HAP-1 (cell line): ENCODE measurements at places on chromosomes 5 and 9.

- no peak for DNase-seq
Measured at GRCh38 chr9:89109666-89110065, 69.0 kb downstream of the SHC3 start.

DNA sequence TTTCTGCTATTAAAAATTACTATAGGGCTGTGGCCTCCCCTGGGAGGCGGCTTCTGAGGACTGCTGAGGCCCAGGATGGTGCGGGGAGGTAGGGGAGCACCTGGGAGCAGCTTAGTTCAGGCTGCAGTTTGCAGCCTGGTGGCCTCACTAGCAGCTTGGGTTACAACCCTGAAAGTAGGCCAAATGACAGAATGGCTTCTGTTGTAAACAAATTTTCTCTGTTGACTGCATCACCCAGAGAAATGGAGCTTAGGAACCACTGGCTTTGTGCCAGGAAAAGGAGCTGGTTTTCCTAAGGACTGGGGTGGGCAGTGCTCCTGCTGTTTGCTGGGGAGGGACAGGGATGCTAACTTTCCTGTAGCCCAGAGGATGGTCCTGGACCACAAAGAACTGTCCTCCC is 130.3 kb downstream of the ENTREP1 start:
- DNase-seq, result no peak

- DNase-seq, result no peak
Measured at GRCh38 chr5:69300537-69301203, 31.9 kb downstream of the CCDC125 start.

GRCh38 chr9:112700085-112700484 is 17.8 kb downstream of the INIP start:
- DNase-seq, result no peak

- no peak for DNase-seq
Measured at GRCh38 chr5:22245770-22246169, 607.4 kb downstream of the CDH12 start.

- DNase-seq, result peak; percentile 44
Measured at GRCh38 chr5:133967698-133968203, 674 bp downstream of the C5orf15 start.

DNA sequence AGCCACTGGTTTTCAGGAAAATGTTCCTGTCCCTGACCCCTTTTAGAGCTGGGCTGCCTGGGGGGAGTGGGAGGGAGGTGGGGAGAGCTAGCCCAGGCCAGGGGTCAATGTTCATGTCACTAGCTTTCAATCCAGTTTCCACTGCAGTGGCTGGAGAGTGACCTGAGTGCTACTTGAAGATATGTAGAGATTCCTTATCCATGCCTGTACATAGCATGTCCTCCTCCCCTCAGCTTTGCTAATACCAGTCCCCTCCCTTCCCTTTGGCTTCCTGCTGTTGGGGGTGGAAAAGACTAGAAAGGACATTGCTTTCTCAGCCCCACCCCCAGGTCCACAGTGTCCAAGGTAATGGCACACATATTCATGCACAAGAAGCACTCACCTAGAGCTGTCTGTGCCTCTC is 7.8 kb downstream of the DNAJB5 start:
- no peak for DNase-seq

- DNase-seq, result no peak
Measured at GRCh38 chr9:117153021-117153420, 261.8 kb downstream of the ASTN2 start.

- DNase-seq, result no peak
Measured at GRCh38 chr5:42779083-42779482, 22.5 kb downstream of the CCDC152 start.

DNA sequence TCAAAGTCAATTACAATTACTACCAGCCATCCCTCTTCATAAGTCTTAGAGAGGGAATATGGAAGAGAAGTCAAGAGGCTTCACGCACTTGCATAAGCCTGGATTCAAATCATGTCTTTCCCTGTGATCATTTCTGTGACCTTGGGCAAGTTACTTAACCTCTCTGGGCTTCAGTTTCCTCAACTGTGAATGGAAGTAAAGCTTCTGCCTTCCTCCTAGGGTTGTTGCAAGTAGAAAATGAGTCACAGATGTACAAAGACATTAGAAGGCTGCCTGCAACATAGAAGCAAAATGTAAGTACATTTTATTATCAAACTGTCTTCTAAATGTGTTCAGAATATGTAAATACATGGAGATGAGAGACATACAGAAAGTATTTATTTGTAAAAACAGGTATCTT is 42.3 kb upstream of the SEMA6A start:
- no peak for DNase-seq

DNA sequence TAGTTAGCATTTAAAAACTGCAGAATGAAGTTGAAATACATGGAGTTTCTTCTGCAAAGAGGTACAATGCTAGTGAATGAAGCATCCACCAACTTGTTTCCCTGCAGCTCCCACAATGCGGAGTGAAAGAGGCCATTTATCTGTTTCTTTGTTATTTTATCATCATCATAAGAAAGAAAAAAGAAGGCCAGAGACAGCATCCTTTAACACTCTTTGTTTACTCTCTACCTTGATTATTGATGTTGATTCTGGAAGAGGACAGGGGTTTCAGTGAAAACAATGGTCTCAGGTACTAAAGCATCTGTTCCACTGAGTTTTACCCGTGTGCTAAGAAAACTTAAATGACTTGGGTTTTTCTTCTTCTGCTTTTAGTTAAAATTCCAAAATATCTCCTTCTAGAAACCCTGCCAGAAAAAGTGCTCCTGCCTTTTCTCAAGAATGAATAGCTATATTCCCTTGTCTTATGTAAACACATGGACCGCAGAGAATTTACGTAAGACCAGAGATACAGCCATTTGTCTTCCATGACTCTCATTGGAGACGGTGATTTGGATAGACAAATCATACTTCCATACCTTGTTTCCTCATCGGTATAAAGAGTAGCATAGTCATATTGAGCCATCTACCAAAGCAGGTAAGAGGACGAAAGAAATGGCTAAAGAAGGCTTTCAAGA is 81.1 kb downstream of the EFNA5 start:
- DNase-seq, result no peak

DNA sequence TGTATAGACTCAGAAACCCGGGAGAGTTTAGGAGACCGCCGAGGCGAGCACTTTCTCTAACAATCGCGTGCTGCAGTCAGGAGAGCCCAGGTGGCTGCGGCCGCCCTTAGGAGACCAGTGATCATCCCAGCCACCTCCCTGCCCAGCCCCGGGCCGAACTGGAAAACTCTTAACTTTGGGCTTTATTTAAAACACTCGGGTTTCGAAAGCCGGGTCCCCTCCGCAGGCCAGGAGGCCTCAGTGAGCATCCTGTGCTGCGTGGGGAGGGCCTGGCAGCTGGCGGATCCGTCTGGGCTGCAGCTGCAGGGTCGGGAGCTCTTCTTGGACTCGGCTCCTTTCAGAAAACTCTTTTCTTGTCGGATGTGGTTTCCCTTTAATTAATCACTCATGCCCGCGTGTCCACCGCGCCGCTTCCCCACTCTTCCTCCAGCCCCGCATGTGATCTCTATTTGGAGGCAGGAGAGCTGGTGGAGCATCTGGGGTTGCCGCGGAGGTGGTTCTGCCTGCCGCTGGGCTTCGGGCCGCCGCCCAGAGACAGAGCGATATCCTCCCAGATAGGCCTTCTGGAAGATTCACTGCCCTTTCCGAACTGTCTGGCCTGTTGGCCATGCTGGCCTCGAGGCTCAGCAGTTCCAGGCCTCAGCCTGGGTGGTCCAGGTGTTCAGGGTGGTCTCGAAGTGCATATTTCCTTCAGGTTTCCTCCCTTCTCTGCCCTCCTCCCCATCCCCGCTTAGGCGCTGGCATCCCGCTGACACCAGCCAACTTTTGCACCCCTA is 59.5 kb downstream of the TMEM174 start:
- DNase-seq, result no peak

- DNase-seq, result no peak
Measured at GRCh38 chr9:134942011-134942787, 24.5 kb upstream of the FCN1 start.

DNA sequence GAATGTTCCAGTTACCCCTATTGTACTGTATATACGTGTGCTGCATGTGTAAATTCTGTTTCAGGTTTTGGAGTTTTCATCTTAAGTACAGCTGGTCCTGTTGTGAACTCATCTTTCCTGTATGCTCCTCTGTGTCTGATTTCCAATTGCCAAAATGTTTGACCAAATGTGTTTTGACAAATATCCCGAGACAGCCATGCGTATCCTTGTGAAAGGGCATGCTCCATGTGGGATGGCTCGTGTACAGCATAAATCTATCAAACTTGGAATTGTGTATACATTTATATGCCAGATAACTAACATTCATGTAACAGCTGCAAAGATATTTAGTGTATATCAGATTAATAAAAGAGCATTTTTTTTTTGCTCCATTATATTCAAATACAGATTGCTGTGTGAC is 69.5 kb upstream of the IQGAP2 start:
- DNase-seq, result no peak

GRCh38 chr5:81854485-81854884 is 103.6 kb upstream of the SSBP2 start:
- DNase-seq, result no peak

DNA sequence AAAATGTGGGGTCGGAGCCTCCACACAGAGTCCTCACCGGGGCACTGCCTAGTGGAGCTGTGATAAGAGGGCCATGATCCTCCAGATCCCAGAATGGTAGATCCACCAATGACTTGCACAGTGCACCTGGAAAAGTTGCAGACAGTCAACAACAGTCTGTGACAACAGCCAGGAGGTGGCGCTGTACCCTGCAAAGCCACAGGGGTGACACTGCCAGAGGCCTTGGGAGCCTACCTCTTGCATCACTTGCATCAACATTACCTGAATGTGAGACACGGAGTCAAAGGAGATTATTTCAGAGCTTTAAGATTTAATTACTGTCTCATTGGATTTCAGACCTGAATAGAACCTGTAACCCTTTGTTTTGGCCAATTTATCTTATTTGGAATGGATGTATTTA is 614.1 kb upstream of the CDH9 start:
- peak; percentile 37 for DNase-seq

GRCh38 chr9:17269799-17270198 is 135.0 kb downstream of the CNTLN start:
- no peak for DNase-seq

DNA sequence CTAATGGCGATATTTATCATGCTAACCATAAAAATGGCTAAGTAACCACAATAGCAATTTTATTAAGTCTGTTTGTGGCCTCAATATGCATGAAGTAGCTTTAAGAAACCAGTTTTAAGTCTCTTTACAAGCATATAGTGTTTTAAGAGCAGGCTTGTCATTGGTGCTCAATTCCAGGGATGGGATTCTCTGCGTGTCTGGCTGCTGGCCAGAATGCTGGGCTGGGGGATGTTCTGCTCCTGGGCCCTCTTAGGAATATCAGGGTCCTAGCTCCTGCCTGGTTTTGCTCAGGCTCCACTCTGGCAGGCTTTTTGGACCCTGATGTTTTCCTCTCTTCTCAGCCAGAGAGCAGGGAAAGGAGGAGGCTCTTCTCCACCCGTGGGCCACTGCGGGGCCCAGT is 127.2 kb downstream of the PDE8B start:
- no peak for DNase-seq

DNA sequence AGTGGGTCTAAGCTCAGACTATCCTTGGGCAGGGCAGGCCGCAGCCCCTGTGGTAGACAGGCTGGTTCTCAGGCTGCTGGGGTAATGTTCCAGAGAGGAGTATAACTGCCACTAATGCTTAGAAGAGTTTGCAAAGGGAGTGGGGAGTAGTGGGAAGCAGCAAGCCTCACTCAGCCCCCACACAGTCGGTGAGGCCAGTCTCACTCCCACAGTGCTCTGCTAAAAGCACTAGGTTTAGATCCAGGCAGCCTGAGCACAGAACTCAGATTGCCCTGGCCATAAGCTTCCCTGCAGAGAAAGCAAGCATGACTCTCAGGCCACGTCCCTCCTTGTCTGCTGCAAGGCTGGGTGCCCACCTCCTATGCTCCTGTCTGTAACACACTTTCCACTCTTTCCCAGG is 69.4 kb upstream of the HCN1 start:
- DNase-seq, result no peak

DNA sequence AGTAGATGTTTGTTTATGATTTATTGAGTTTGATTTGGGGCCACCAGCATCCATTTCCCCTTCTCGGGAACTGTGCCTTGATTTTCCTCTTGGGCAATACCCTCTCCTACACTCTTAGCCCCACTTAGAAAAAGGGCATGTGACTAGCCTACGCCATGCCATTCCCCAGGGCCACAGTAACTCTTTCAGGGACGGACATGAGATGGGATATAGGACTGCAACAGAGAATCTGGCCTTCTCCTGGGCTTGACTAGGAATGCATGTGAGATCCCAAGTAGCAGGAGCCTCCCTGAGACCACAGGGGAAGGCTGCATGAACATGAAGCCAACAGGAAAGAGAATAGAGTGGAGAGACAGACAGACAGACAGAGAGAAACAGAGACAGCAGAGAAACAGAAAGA is 30.7 kb upstream of the SPARC start:
- DNase-seq, result no peak

DNA sequence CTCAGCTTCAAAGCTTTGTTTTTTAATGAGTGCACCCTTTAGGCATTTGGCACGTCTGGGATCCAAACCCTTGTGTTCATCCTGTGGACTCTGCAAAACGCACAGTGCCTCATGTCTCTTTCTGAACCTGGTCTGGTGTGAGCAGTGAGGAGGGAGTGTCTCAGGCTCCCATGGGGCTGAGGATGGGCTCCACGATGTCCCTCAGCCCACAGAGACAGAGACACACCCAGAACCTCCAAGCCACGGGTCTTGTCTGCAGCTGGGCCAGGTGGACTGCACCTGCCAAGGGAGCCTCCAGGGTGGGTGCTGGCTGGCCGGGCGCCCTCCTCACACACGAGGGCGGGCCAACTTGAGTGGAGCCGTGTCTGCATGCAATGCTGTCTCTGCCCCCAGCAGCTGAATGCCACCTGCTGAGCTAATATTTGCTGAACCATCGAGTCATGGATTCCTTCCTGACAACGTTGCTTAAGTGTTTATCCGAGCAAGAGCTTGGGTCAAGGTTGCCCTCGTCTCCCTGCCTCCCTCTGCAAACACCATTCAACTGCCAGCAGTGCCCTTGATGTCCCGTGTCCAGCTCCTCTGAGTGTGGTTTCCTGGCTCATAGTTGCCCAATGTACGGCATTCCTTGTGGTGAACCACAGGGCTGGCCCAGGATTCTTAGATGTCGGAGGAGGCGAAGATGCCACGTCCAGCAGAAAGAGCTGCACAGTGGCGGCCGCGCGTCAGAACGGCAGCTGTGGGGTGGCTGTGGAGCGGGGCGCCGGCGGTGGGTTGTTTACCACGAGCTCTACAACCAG is 31.4 kb upstream of the LPCAT1 start:
- DNase-seq, result no peak
